Lower lobe of right lung (tissue), 2 donors: ENCODE measurements at places on chromosomes 12 and 14.

GRCh38 chr14:70653662-70654061, 11.9 kb downstream of the TTC9 start:
- no peak for DNase-seq
- H3K4me3 ChIP-seq: no peak overlapping the region
- no peak overlapping the region for H3K27ac ChIP-seq
- no peaks in the 10 kb centered on the region for H3K36me3 ChIP-seq
- no peaks in the 10 kb centered on the region for H3K27me3 ChIP-seq
- H3K4me1 ChIP-seq: peaks cover 7% of the 10 kb centered on the region

- peak; percentile 69 for DNase-seq
- peaks cover 7% of the 10 kb centered on the region for H3K4me1 ChIP-seq
- H3K4me3 ChIP-seq: no peak overlapping the region
- H3K27me3 ChIP-seq: no peaks in the 10 kb centered on the region
- H3K27ac ChIP-seq: no peak overlapping the region
- H3K36me3 ChIP-seq: no peaks in the 10 kb centered on the region
Observed at GRCh38 chr12:26097046-26097878, 27.6 kb downstream of the BHLHE41 start.

DNA sequence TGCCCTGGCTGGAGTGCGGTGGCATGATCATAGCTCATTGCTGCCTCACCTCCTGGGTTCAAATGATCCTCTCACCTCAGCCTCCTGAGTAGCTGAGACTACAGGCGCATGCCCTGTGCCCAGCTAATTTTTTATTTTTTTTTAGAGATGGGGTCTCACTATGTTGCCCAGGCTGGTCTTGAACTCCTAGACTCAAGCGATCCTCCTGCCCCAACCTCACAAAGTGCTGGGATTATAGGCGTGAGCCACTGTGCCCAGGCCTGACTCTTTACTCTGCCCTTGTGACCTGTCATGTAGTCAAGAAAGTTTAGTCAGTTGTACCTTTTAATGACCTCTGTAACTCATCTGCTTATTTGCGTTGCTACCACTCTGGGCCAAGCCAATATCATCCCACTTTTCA, 55.7 kb downstream of the PROX2 start:
- no peaks in the 10 kb centered on the region for H3K4me1 ChIP-seq
- H3K36me3 ChIP-seq: peaks cover 89% of the 10 kb centered on the region
- DNase-seq: no peak
- H3K4me3 ChIP-seq: no peak overlapping the region

- DNase-seq: no peak
- H3K36me3 ChIP-seq: peaks cover 61% of the 10 kb centered on the region
- no peak overlapping the region for H3K4me3 ChIP-seq
- no peak overlapping the region for H3K27ac ChIP-seq
Observed at GRCh38 chr12:102016472-102016871, 45.3 kb downstream of the WASHC3 start.

DNA sequence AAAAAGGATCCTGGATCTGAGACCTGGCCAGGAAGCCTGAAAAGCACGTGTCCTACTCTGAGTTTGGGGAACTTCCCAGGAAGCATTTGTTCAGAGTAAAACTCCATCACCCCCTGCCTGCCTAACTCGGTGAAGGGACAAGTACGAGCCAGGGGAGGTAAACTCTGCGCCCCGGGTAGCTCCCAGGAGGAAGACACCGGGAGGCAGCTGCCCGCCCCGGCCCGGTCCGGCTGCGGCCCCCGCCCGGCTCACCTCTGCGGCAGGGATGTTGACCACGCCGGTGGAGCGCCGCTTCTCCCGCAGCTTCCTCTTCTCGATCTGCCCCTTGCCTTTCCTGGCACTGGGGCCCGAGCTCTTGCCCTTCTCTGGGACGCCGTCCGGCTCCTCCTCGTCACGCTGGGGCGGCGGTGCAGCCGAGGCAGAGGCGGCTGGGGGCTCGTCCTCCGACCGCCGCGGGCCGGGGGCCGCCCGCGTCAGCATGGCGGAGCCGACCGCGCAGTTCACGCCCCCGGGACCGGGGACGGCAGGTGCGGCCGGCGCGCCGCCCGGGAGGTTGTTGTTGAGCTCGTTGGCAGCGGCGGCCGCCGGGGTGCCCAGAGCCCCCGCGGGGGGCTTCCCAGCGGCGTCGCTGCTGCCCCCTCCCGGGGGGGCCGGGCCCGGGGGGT, 1.2 kb downstream of the PAWR start:
- peak overlapping the region; percentile 88 for H3K4me3 ChIP-seq
- H3K4me1 ChIP-seq: peaks cover 22% of the 10 kb centered on the region
- H3K27ac ChIP-seq: peak overlapping the region; percentile 85
- H3K27me3 ChIP-seq: no peaks in the 10 kb centered on the region
- no peaks in the 10 kb centered on the region for H3K36me3 ChIP-seq

GRCh38 chr14:92590176-92590575, 76.6 kb downstream of the RIN3 start:
- H3K4me1 ChIP-seq: peaks cover 35% of the 10 kb centered on the region
- no peak overlapping the region for H3K27ac ChIP-seq
- no peaks in the 10 kb centered on the region for H3K27me3 ChIP-seq
- H3K4me3 ChIP-seq: no peak overlapping the region
- no peak for DNase-seq
